Fibroblast of mammary gland (primary cell): ENCODE measurements at places on chromosomes 4 and X.
A peak's percentile ranks its signal among the peaks of the same experiment; 100 is the strongest.

- DNase-seq = no peak
Measured at GRCh38 chr4:53963781-53964180, 100.6 kb downstream of the CHIC2 start.

GRCh38 chr4:8593264-8594096, 915 bp downstream of the CPZ start:
- DNase-seq = no peak

- DNase-seq = no peak
Measured at GRCh38 chr4:86483773-86484172, 110.3 kb upstream of the PTPN13 start.

DNA sequence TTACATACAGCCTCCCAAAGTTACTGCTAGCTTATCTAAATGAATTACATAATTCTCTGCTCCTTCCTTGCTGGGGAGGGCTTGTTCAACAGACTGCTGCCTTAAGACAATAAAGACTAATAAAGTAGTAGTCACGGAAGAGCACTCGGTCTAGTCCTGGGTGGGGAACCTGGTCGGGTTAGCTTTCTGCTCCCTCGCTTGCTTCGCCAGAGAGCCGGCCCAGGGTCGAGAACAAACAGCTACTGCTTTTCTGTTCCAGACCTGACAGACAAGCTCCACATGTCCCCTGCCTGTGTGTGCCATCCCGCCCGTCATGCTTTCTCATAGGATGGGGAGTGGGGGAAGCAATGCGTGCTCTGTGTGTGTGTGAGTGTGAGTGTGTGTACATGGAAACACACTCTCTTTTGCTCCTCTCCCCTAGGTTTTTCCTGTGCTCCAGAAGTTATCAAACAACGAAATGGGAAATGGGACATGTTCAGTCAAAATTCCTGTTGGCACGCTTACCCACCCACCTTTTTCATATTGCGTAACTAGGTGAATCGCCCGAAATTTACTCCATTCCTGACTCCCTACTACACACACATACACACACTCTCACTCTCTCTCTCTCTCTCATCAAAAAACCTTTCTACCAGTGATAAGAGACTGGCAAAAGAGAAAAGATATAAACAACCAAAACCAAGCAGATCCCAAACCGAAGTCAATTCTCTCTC, 1.3 kb downstream of the NPY1R start:
- no peak for DNase-seq

- no peak for DNase-seq
Measured at GRCh38 chr4:185904381-185904780, 92.4 kb upstream of the SORBS2 start.

DNA sequence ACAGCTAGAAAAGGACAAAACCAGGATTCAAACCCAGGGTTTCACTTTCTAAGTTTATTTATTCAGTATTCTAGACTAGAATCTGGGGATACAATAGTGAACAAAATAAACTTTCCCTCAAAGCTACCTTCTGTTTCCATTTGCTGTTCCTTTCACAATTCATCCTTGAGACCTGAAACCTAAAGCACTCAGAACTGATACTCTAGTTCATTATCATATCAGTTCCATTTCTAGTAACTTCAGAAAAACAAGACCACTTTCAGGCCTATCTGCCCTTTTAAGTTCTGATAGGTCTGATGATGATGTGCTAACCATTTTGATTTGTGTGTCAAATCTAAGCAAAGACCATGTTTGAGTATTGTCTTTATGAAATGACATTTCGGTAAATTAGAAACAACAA, 7.8 kb upstream of the XK start:
- DNase-seq = no peak

DNA sequence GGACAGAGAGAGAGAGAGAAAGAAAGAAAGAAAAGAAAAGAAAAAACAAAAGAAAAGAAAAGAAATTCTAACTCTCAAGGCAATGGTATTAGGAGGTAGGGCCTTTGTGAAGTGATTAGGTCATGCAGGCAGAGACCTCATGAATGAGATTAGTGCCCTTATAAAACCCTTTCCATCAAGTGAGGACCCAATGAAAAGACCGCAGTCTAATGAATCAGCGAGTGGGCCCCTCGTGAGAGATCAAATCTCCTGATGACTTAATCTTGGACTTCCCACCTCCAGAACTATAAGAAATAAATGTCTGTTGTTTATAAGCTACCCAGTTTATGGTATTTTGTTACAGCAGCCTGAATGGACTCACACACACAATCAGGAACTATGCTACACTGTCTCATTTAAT, 16.9 kb downstream of the AASDH start:
- no peak for DNase-seq

GRCh38 chr4:186342582-186342981, 76.6 kb downstream of the F11 start:
- DNase-seq = no peak

GRCh38 chr4:111991797-111992196, 153.5 kb upstream of the FAM241A start:
- peak; percentile 92 for DNase-seq

DNA sequence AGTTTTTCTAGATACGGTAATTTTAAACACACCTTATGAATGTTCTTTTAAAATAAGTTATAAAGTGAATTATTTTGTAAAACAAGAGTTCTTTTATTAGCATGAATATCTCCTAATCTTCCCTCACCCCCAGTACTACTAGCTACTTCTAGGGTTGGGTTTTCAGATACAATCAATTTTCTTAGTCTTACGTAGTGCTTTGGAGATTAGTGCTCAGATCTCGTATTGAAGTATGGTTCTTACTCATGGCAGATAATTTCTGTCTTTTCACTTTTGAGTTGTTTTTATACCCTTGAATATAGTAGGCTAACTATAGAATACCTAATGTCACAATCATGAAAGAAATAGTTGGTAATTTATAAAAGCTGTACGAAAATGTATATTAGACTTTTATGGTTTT, 43.2 kb downstream of the CDKL5 start:
- DNase-seq = no peak

DNA sequence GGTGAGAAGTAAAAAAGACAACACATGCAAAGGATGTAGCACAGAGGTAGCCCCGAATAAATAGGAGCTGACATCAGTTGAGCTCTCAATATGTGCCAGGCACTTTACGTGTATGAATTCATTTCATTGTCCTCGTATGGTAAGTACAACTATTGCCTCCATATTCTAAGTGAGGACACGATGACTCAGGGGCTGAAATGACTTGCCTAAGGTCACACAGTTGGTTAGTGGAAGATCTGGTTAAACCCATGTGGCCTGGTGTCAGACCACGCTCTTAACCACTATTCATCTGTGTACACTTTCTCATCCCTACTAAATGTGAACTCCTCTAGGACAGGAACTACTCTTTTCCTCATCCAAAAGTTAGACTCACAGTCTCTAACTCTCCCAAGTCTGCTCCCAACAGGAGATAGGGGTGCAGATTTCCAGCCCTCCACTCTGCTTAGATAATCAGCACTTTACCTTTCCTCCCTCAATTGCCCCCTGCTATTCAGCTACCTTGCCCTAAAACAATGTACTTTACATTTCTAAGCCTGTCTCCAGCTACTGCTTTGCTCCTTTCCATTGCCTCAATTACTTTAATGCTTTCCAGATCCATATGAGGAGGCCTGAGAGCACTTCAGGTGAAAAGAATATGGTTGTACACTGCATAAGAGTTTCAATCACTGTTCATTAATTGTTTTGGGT, 58.8 kb upstream of the LHFPL1 start:
- peak; percentile 22 for DNase-seq

DNA sequence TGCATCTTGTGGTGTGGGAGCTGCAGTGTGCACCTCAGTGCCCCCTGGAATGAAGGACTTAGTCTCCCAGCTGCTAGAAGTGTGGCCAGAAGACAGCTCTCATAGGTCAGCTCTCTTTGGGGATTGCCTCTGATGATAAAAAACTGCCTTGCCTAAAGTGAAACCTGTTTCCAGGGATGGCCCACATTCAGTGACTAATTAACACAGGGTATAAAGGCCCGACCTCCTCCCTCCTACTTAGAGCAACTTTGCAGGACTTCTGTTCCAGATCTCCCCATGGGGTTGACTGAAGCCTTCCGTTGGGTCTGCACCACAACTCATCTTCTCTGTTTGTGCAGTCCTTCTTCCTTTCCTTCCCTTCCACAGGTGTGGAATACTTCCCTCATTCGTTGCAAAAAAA, 53.2 kb downstream of the SPINK2 start:
- DNase-seq = no peak

DNA sequence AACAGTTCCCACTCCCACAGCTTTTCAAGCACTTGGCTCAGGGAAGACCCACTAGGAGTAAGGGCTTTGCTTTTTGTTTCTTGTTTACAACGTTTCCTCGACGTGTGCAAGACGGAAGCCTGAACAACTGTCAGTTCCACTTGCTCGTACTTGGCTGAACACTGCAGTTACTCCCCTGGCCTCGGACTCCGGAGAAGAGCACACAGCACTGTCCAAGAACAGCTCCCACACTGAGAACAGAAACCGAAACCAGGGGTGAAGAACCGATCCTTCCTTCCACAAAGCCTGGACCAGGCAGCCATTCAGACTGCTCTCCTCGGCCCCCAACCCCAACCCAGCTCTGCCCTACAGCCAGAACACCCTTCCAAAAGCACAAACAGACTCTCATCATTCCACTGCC, 25.5 kb downstream of the IRF2 start:
- DNase-seq = peak; percentile 76

DNA sequence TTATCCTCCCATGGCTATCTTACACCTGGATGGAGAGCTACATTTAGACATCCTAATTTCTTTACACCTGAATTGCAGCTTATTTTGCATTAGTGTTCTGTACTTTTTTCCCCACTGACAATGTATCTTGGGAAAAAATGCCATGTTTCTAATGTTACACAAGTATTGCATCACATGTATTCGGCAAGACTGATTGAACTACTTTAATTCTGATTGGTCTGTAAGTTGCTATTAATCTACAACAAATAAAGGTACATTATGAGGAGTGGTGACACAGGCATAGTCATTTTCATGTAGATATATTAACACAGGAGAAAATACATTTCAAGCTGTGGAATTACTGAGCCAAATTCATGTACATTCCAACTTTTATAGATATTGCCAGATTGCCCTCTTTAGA, 558.0 kb downstream of the TRIML1 start:
- DNase-seq = no peak

GRCh38 chr4:144787365-144788258, 141.7 kb downstream of the HHIP start:
- peak; percentile 58 for DNase-seq

DNA sequence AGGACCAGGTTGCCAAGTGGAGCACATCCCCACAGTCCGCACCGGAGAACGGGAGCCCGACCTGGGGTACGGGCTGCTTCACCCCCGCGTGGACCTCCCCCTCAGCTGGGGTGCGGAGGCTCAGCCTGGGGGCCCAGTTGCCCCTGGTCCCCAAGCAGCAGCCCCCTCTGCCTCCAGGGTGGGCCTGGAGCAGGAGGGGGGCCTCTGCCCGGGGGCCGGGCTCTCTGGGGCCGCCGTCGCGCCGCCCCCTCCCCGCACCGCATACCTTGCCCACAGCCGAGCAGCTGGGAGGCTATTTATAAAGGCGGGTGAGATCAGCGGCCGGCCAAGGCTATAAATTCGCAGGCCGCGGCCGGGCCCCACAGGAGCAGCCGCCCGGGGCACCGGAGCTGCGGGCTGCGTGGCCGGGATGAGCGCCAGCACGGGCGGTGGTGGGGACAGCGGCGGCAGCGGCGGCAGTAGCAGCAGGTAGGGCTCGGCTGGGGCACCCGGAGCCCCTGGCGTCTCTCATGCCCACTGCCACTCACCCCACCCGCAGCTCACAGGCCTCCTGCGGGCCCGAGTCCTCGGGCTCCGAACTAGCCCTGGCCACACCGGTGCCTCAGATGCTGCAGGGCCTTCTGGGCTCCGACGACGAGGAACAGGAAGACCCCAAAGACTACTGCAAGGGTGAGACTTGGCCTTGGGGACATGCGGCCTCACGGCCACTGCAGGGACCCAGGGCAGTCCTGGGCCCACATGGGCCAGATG, at the start of gene SRPK3:
Gene SRPK3 (plus strand): TSS at position 364 of the 750 bp plus-strand sequence. CDS start 46 bp downstream, at position 410.
- no peak for DNase-seq

GRCh38 chr4:98566361-98567008, 91.9 kb downstream of the TSPAN5 start:
- DNase-seq = peak; percentile 49

DNA sequence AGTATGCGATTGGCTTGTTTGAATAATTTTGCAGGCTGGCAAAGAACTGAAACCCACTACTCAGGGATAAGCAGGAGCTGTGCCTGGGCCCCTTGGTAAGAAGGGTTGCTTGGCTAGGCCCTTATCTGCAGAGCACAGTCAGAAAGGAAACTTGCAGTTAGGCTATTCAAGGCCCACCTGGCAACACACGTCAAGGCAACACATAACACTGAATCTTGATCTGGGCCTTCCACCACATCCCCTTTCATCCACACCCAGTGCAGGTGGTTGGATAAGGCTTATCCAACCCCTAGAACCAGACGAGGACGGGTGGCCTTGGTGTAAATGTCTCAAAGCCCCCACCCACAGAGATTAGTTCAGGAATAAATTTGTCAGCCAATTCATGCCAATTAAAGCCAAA, 72.8 kb upstream of the NEIL3 start:
- DNase-seq = no peak

GRCh38 chr4:21276046-21276445, 575.8 kb downstream of the PACRGL start:
- no peak for DNase-seq
